Pancreas (tissue), 10 donors: ENCODE measurements at places on chromosomes 1 and 21. TPM values are rescaled to one million over a fixed set of nuclear protein-coding genes. Genes with fewer than 3 reads are reported as not detected.

GRCh38 chr1:95118067-95118499 lies 928 bp downstream of the TLCD4 start:
- no peaks in the 10 kb centered on the region for H3K27me3 ChIP-seq
- no peak for DNase-seq
- H3K4me1 ChIP-seq = peaks cover 14% of the 10 kb centered on the region
- peak overlapping the region; percentile 92 for H3K27ac ChIP-seq
- peak overlapping the region; percentile 70 for H3K4me3 ChIP-seq

DNA sequence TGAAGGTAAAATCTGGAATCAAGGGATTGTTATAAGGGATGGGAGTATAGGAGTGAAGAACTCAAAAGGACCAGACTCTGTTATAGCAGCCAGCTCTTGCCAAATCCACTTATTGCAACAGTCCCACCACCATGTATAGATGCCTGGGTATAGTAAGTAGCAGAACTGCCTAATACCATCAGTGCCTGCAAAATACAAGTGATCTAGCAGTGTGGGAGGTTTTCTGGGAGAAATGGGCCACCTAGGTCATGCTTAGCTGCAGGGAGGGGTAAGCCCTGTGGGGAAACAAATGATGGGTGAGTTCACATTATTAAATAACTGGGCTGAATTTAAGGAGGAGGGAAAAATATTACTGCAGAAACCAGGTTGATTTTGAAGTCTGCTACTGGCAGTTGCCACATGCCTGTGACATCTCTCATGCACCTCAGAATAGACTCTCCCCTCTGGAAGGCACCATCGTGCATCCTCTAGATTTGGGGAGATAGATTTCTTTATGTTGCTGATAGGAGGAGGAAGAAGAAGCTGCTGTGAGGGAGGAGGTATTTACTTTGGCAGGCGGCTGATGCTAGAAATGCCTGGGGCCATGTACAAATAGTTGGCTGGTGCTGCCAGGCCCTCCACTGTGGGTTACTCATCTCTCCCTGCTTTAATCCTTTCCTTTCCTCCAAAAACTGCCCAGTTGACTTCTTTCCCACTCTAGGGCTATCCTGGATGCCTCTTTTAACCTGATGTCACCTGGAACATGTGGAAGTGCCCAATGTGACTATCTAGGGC lies 27.5 kb downstream of the HLX start:
- H3K4me1 ChIP-seq = no peaks in the 10 kb centered on the region
- no peak for DNase-seq
- no peaks in the 10 kb centered on the region for H3K36me3 ChIP-seq
- H3K27me3 ChIP-seq = no peaks in the 10 kb centered on the region
- no peak overlapping the region for H3K4me3 ChIP-seq

DNA sequence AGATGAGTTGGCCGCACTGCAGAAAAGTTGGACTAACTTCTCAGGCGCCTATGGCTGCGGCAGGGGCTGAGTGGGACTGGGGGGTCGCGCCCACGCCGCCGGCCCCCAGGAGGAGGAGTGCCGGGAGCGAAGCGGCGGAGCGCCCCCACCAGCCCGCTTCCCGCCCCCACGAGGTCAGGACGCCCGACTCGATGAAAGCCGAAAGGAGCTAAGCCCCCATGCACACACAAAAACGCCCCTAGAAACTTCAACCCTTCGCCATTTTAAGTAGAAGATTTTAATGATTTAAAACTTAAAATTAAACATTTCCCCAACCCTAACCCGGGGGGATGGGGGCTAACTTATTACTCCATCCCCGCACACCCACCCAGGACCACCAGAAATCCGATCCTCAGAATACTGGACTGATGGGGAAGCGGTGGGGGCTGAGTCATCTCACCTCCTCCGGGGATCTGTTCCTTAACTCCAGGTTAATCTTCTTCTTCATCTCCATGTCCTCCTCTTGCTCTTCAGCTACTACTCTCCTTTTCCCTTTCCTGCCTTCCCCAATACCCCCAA lies 539 bp downstream of the ANP32E start:
- peak overlapping the region; percentile 90 for H3K27ac ChIP-seq
- no peaks in the 10 kb centered on the region for H3K36me3 ChIP-seq
- no peak for DNase-seq

GRCh38 chr1:82162486-82163420 lies 362.0 kb downstream of the ADGRL2 start:
- no peaks in the 10 kb centered on the region for H3K36me3 ChIP-seq
- no peaks in the 10 kb centered on the region for H3K4me1 ChIP-seq
- H3K27ac ChIP-seq = peak overlapping the region; percentile 24
- no peak overlapping the region for H3K4me3 ChIP-seq
- no peaks in the 10 kb centered on the region for H3K27me3 ChIP-seq
- DNase-seq = no peak

- H3K27me3 ChIP-seq = no peaks in the 10 kb centered on the region
- no peak for DNase-seq
- no peaks in the 10 kb centered on the region for H3K4me1 ChIP-seq
- H3K27ac ChIP-seq = no peak overlapping the region
- no peaks in the 10 kb centered on the region for H3K36me3 ChIP-seq
- H3K4me3 ChIP-seq = no peak overlapping the region
These were observed 5.5 kb upstream of the LCE2D start for GRCh38 chr1:152657677-152658076.

DNA sequence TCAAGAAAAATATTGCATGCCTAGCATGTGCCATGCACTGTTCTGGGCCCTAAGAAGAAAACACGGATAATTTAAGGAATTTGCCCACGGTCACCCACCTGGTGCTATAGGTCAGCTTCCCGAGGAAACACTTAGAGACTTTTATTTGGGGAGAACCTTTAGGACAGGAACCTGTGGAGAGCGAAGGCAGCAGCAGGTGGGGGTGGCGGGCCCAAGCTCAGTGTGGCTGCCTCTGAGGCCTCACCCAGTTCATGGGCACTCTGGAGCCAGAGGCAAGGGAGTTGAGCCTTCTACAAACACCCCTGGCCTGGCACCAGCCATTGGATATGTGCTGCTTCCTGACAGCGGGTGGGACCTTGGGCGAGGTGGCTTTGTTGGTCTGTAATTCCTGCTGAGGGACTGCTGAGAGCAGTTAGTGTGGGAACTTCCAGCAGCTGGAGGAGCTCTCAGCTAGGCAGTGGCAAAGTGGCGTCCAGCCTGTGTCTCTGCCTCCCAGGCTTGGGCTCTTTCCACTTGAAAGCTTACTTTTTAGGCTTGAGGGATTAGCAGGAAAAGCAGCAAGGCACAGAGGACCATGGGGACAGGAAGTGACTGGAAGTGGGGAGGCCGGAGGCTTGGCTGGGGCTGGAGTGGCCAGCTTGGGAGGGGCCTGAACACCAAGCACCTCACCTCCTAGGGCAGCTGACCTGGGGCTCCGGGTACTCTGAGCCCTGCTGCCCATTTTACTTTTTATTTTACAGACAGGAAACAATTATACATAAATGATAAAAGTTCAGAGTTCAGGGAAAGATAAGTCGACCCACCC lies 19.1 kb downstream of the MRPL37 start:
- DNase-seq = no peak
- H3K27ac ChIP-seq = peak overlapping the region; percentile 5
- H3K4me1 ChIP-seq = peaks cover 17% of the 10 kb centered on the region
- H3K4me3 ChIP-seq = no peak overlapping the region
- no peaks in the 10 kb centered on the region for H3K27me3 ChIP-seq

DNA sequence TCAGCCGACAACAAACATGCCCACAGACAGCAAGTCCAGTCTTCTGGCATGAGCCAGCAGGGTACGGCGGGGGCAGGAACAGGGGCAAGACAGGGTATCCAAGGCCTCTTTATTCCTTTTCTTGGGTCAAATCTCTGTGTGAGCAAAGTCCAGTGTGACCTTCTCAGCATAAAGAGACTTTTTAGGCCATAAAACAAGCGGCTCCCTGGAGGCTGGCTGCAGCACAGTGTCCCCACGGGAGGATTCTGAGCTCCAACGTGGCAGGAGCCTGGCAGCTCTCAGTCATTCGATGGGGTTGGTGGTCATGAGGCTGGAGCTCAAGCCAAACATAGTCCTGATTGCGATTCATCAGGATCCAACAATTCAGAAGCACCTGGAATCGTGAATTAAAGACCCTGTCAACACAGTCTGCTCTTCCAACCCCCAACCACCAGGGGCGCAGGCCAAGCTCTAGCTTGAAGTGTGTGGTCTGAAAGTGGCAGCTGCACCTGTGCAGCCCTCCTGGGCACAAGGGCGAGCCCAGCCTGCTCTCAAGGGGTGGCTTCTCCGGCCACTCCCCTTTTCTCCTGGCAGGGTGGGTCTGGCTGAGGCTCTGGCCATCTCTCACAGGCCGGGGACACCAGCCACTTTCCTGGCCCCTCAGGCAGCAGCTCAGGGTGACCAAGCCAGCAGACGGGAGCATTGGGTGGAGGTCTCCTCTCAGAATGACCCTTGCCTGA lies 62.1 kb downstream of the SLC66A1 start:
- no peaks in the 10 kb centered on the region for H3K36me3 ChIP-seq
- H3K4me1 ChIP-seq = no peaks in the 10 kb centered on the region
- H3K4me3 ChIP-seq = no peak overlapping the region

- no peak overlapping the region for H3K4me3 ChIP-seq
- H3K4me1 ChIP-seq = no peaks in the 10 kb centered on the region
- H3K36me3 ChIP-seq = no peaks in the 10 kb centered on the region
- no peaks in the 10 kb centered on the region for H3K27me3 ChIP-seq
These were observed 28.4 kb downstream of the FCRL5 start for GRCh38 chr1:157523774-157524493.

GRCh38 chr1:115183158-115183557 lies 93.9 kb upstream of the TSPAN2 start:
- H3K4me1 ChIP-seq = peaks cover 8% of the 10 kb centered on the region
- no peak overlapping the region for H3K27ac ChIP-seq
- H3K27me3 ChIP-seq = no peaks in the 10 kb centered on the region

DNA sequence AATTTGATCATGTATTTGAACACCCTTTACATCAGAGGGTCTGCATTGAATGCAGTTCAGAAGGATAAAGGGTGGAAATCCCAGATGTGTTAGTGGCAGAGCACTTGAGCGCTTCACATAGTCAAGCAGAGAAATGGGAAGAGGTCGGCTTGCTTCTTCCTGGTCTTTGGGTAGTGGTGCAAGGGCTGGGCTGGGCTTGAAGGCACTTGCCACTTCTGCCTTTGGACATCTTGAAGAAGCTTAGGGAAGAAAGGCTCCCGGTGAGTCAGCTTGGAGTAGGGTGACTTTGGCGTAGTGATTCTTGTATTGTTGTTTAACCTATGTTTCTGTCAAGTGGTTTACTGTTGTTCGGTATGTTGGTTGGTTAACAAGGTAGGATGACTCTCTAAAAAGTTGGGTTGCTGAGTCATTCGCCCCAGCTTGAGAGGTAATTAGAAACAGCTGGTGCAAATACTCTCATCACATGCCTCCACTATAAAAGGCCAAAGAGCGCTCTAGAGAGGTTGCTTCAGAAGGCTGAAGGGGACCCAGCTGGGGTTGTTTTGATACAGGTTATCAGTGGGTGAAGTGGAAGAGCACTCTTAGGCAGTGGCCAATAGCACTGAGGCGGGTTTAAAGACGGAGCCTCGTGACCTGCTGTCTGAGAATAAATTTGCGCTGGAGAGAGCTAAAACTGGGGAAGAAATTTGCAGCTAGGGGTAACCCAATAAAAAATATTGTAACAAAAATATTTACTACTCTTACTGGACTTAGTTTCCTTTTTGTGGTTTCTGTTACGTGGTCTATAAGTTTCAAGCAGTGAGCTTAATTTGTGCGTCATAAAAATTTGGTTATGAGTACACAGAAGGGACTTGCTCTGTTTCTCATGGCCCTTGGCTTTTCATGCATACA lies 1.4 kb downstream of the BACH1 start:
- H3K4me1 ChIP-seq = peaks cover 13% of the 10 kb centered on the region
- peak overlapping the region; percentile 94 for H3K27ac ChIP-seq
- peak; percentile 24 for DNase-seq
- H3K27me3 ChIP-seq = no peaks in the 10 kb centered on the region
- H3K36me3 ChIP-seq = no peaks in the 10 kb centered on the region
- H3K4me3 ChIP-seq = peak overlapping the region; percentile 76

- no peak overlapping the region for H3K4me3 ChIP-seq
- H3K36me3 ChIP-seq = no peaks in the 10 kb centered on the region
- no peak overlapping the region for H3K27ac ChIP-seq
- DNase-seq = no peak
- no peaks in the 10 kb centered on the region for H3K27me3 ChIP-seq
- H3K4me1 ChIP-seq = no peaks in the 10 kb centered on the region
These were observed 16.9 kb downstream of the URB2 start for GRCh38 chr1:229642970-229643369.

KCNJ9 gene
- total RNA-seq = not detected

TSTD1 gene
- 24.8 TPM for total RNA-seq

TMEM52 gene
- total RNA-seq = 74.7 TPM

OR2L13 gene
- not detected for total RNA-seq

FMO5 gene
- 19.9 TPM for total RNA-seq

GJB4 gene
- 0.12 TPM for total RNA-seq
